ENCODE measurements at places on chromosomes 11 and 22.

DNA sequence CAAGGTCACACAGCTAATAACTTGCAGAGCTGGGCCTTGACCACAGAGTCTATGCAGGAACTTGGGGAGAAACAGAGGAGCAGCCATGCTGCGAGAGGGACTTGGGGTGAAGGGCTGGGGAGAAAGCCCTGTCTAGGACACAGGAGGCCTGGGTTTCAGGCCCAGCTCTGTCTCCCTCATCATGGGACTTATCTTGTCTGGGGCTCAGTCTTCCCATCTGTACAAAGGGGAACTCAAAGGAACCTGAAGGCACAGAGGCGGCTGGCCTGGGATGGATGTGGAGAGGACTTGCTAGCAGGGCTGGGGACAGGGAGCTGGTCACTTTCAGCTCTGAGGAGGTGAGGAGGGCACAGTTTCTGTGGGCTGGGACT, 36.9 kb upstream of the TPBGL start:
- no peak for DNase-seq

DNA sequence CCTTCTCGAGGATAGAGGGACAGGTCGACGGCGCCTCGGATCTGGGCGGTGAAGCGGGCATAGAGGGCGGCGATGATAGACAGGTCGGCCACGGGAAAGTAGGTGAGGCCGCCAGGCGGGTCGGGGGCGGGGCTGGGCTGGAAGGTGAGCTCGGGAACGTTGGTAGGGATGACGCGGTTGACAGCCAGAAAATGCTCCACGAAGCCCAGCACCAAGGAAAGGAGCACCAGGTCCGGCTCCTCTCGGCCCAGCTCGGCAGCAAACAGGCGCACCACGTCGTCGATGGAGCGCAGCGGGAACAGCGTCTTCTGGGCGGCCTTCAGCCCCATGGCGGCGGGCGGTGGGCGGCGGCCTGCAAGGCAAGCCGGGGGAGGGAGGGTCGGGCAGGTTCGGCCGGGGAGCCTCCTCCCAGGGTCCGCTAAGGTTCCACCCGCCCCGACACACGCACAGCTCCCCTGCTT, 540 bp downstream of the MEN1 start:
- DNase-seq, result no peak

GRCh38 chr11:110763249-110764011, 51.2 kb upstream of the ARHGAP20 start:
- DNase-seq, result no peak

DNA sequence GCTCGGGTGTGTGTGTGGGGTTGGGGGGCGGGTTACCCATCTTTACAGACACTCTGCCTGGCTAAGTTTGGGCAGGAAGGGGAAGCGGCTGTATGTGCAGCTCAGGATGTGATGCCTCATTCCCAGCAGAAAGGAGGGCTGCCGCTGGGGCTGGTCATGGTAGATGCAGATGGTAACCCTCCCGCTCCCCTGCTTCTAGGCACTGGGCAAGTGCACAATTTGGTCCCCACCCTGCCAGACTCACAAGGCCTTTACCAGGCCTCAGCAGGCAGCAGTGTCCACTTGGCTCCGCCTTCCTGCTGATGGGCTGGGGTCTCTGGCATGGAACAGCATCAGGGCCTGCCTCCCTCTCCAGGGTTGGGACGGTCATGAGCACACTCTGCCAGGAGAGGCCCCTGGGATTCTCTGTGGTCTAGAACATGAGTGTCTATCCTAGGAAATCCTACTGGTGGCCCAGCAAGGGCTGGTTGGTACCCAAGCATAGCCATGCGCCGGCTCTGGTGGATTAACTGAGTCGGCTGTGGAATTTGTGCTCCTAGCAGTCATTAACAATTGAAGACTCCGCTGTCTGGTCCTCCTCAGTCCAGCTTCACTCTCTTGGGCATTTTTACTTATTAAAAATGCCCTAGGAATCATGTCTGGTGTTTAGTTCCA, 4.2 kb downstream of the LMO1 start:
- no peak for DNase-seq

DNA sequence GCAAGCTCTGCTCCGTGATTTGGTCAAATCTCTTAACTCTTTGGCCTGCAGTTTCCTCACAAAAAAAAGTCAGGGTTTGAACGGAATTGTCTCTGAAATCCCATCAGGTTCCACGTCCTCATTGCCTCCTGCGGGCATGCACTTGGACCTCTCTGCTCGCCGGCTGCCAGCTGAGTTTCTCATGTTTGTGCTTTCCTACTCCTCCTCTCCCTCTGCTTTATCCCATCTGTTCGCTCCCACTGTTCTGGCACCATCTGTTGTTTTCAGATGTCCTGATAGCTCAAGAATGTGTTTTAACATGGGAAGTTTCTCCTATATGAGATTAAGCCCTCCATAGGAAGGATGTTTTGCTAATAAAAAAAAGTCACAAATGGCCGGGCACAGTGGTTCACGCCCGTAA, 49.4 kb upstream of the ARHGAP42 start:
- no peak for DNase-seq

- DNase-seq, result no peak
These were observed 10.4 kb downstream of the GALNT18 start for GRCh38 chr11:11611381-11611780.

DNA sequence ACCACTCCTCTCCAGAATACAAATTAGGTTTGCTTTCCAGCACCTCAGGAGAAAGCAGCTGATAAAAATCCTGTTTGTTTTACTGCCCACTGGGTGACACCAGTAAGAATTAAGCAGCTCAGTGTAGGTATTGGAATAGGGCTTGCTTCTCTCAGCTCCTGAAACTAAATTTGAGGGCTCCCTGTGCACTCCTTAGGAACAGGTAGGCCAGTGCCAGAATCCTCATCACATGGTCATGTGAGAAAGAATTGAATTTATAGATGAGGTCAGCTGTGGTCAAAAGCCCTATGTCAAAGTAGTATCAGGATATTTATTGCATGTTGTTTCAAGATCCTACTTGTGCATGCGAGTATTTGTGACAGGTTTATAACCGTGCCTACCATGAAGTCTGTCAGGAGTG, 1.0 kb downstream of the PRSS23 start:
- no peak for DNase-seq

GRCh38 chr11:104846216-104846615, 52.0 kb downstream of the CASP12 start:
- no peak for DNase-seq
